Thoracic aorta (tissue), 2 donors: ENCODE measurements at places on chromosomes 2 and 18. TPM values are rescaled to one million over a fixed set of nuclear protein-coding genes. Genes with fewer than 3 reads are reported as not detected.

POTEC gene
- total RNA-seq, result not detected

- H3K4me1 ChIP-seq, result peaks cover 3% of the 10 kb centered on the region
- no peak overlapping the region for H3K4me3 ChIP-seq
- no peak for DNase-seq
- H3K36me3 ChIP-seq, result no peaks in the 10 kb centered on the region
Observed at GRCh38 chr2:148110184-148110583, 89.3 kb downstream of the MBD5 start.

MAP2 gene
- total RNA-seq, result 51.6 TPM

POTEI gene
- total RNA-seq, result not detected

PSMA8 gene
- not detected for total RNA-seq

DNA sequence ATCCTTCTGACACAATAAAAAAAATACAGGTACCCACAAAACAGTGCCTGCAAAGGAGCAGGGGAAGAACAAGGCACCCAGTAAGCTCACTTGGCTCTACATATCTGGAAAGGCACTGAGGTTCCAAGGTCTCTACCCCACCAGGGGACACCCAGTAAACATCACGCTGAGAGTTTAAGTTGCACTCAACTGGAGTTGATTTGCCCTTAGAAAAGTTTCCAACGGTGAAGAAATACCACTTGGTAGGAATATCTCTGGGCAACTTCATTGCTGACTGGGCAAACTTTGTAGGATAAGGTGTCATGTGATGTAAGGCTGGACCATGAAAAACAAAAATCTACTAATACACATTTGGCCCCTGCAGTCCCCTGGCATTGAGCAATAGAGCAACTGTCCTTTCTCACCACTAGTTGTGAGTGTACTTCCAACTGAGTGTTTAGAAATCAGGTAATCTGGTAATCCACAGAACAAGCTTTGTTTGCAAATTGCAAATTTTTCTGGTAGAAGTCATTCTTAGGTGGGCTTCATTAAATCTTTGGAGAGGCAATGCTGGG, 14.2 kb downstream of the ST8SIA3 start:
- H3K4me1 ChIP-seq, result no peaks in the 10 kb centered on the region
- no peak overlapping the region for H3K4me3 ChIP-seq
- H3K27me3 ChIP-seq, result no peaks in the 10 kb centered on the region
- no peak overlapping the region for H3K27ac ChIP-seq
